ENCODE measurements at places on chromosomes 5 and 9.

GRCh38 chr5:65204966-65205365 lies 276.8 kb downstream of the ADAMTS6 start:
- no peak for DNase-seq

GRCh38 chr5:101942321-101942882 lies 353.7 kb downstream of the SLCO4C1 start:
- DNase-seq: no peak

DNA sequence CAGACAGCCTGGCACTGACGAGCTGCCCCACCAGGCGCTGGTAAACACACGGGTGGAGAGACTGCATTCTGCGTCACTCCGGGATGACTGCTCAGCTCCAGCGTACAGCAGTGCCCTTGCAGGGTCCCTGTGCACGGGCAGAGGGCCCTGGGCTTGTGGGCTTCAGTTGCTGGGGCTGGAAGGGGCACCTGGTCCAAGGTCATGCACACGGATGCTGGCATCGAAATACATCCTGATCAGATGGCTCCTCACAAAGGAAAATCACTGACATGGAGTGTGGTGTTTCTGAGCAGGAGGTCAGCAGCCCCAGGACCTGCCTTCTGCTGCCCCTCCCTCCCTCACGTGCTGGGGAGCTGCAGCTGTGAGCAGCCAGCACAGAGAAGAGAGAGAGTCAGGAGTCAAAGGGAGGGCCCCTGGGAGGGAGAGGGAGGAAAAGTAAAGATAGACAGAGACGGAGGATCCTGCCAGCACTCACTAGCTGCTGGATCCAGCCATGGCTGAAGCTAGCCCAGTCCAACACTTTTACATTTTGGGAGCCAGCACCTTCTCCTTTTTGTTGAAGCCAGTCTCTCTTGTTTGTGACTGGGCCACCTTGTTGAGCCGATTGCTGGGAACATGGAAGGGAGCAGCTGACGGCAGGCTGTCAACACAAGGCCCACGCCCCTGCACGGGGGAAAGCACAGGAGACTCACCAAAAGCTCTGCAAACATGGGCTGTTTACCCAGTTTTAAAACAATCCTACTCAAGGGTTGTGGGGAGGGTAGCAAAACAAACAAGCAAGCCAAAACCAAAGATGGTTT lies 166.5 kb upstream of the PHYKPL start:
- DNase-seq: no peak

DNA sequence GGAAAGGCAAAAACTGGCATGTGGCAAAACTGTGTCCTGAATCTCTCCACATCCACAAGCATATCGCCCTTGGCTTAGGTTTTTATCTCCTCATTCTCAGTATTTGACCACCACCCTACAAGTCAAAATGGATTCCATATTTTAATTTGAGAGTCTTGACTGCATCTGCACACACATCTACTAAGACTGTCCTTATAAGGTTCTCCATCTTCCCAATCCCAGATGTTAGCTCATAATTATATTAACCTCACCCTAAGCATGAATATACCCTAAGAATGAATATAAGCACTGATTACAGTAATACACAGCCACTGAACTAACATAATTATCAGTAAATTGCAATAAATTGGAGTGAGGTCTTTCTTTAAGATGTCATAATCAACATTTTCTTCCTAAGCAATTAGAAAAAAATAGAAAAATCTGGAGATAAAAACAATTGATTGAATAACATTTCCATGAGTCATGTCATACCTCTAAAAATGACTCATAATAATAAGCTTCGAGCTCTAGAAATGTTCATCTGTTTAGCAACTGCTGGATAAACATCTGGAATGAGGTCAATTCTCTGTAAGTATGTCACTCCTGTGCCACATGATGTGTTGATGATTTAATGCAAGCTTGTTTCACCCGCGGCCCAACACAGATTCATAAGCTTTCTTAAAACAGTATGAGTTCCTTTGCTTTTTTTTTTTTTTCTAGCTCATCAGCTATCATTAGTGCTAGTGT lies 39.9 kb upstream of the PAM start:
- no peak for DNase-seq

DNA sequence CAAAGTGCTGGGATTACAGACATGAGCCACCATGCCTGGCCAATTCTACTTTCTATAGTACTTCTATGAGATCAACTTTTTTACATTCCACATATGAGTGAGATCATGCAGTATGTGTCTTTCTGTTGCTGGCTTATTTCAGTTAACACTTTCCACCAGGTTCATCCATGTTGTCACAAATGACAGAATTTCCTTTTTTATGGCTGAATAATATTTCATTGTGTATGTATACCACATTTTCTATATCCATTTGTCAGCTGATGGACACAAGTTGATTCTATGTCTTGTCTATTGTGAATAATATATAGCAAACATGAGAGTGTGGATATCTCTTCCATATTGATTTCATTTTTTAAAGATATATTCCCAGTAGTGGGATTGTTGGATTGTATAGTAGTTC lies 17.2 kb downstream of the NLN start:
- DNase-seq: no peak
